Posterior cingulate gyrus (tissue), 11 donors: ENCODE measurements at places on chromosomes 16 and 17.
A peak's percentile ranks its signal among the peaks of the same experiment; 100 is the strongest.

DNA sequence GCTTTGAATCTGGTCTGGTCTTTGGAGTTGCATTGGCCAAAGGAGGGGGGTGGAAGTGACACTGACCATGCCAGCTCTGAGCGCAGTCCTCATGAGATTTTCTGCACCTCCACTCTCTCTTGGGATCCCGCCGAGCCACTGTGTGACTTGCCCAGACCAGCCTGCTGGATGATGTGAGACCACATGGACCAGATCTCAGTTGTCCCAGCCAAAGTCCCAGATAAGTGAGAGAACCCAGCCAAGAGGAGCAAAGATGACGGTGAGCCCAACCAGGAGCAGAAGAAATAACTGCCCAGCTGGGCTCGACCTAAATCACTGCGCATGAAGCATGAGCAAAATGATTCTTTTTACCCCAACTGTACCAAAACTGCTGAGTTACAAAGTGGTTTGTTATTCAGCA is 96.5 kb upstream of the ERCC4 start:
- no peak for DNase-seq

DNA sequence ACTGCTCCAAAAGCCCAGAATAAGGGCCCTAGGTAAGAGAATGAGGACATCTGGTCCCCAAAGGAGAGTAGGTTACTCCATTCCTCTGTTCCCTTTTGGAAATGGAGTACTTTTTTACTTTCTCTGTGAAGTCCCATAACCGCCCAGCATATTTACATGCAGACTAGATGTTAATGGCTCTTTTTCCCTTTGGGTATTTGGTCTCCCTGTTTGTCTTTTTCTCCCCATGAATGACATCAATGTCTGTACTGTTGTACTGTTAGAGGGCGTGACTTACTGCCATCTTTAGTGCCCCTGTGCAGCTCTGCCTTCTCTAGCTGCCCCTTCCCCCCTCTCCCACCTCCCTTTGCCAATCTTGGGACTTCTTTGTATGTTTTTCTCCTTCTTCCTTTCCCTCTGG is 19.0 kb downstream of the GPR179 start:
- no peak for DNase-seq

GRCh38 chr16:10878328-10878643 is 1.3 kb downstream of the CIITA start:
- DNase-seq = no peak

- no peak for DNase-seq
Observed at GRCh38 chr16:10598157-10598556, 17.8 kb upstream of the EMP2 start.

DNA sequence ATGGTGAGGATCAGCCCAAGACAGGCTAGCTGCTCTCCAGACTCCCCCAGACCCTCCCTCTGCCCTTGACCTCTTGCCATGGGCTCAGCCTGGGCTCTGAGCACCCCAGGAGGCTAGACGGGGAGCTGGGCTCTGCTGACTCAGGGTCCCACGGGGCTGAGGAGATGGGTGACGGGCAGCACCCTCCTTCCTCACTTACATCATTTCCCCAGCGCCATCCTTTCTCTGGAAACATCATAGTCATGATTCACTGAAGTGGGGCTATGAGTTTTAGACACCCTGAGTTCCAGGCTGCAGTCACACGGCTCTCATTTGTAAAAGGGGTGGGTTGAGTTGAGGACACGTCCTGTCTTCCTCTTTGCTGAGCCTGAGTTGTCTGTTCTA is 3.0 kb upstream of the ITGAX start:
- no peak for DNase-seq

GRCh38 chr17:63741143-63741407 is 524 bp downstream of the STRADA start:
- no peak for DNase-seq

GRCh38 chr17:19672009-19672750 is 23.6 kb downstream of the ALDH3A2 start:
- peak; percentile 79 for DNase-seq

GRCh38 chr17:76080768-76081287 is 1.8 kb downstream of the ZACN start:
- no peak for DNase-seq

GRCh38 chr16:1647856-1648255 is 30.2 kb upstream of the JPT2 start:
- no peak for DNase-seq

- DNase-seq = no peak
Observed at GRCh38 chr16:54946909-54947308, 16.2 kb downstream of the IRX5 start.

- DNase-seq = no peak
Observed at GRCh38 chr16:69861292-69862030, 89.7 kb upstream of the CLEC18A start.

- DNase-seq = no peak
Observed at GRCh38 chr16:74188856-74189255, 107.8 kb upstream of the PSMD7 start.

GRCh38 chr16:12145918-12146317 is 169.4 kb downstream of the SNX29 start:
- DNase-seq = no peak

GRCh38 chr16:76370344-76370743 is 93.1 kb downstream of the CNTNAP4 start:
- DNase-seq = no peak

DNA sequence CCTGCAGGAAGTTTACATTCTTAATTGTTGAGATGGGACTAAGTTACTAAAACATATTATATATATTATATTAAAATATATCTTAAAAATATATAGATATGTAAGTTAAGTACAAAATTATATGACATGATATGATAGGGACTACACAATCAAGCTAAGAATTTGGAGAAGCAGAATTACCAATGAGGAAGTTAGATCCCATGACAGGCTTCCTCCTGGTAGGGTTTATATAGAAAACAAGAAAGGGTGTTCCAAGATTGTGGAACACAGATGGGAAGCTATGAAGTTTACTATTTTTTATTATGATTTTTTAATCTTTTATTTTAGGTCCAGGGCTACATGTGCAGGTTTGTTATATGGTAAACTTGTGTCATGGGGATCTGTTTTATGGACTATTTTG is 260.8 kb upstream of the ZFHX3 start:
- no peak for DNase-seq

DNA sequence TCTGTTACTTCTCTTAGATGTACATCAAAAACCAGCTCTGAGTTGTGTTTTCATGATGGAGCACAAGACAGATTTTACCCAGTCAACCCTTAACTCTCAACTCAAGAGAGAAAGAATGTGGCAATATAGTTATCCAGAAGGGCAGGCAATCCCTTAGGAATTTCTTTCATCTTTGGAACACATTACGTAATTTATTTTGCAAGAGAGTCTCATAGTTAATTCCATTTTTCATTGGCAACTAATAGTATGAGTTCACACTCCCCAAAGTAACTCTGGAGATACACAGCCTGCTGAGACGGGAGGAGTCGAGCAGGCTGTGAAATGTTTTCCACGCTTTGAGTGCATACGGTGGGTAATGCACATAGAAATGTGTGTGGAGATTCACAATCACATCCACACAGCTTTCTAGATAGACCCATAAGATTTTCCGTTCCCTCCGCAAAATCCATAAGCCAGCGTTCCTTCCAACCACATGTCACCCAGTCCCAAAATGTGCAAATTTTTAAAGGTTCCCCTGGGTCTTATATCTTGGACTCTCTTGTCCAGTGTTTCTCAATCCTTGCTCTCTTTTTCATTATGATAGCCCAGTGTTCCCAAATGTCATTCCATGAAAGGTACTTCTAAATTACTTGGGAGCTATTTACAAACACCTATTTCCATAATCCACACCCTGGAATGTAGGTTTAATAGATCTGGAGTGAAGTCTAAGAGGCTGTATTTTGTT is 8.4 kb upstream of the CDRT4 start:
- DNase-seq = no peak

DNA sequence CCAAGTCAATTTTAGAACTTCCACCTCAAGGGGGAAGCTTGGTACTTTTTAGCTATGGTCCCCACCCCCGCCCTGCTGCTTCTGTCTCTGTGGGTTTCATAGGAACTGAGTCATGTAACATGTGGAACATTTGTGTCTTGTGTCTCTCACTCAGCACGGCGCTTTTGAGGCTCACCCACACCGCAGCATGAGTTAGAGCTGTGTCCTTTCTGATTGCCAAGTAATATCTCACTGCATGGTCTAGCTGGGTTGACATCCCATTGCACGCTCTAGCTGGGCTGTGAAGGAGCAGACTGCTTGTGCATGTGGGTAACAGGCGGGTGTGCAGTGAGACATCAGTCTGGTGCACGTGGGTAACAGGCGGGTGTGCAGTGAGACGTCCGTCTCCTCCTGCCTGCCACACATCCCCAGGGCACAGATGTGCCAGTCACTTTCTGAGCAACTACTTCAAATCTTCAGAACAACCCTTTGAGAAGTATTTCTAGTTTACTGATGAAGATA is 26.4 kb upstream of the SLC7A5 start:
- DNase-seq = no peak

GRCh38 chr16:57609541-57610401 is 18.7 kb upstream of the ADGRG1 start:
- no peak for DNase-seq

GRCh38 chr16:22091721-22092120 is 620 bp upstream of the VWA3A start:
- no peak for DNase-seq

DNA sequence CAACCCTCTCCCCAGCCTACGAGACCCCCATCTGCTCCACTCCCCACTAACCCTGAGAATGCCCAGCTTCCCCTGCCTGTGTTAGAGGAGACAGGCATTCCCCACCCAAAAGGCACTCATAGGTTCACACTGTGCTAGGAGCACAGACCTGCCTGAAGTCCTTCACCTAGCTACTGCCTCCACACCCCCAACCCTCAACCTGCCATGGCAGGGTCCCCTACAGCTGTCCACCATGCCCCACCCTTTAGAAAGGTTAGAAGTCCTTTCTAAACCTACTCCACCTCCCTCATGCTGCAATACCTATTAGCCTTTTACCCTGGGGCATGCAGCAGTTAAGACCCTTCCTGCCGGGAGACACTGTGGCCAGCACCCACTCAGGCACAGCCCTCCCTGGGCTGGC is 9.1 kb downstream of the SRCIN1 start:
- DNase-seq = no peak

DNA sequence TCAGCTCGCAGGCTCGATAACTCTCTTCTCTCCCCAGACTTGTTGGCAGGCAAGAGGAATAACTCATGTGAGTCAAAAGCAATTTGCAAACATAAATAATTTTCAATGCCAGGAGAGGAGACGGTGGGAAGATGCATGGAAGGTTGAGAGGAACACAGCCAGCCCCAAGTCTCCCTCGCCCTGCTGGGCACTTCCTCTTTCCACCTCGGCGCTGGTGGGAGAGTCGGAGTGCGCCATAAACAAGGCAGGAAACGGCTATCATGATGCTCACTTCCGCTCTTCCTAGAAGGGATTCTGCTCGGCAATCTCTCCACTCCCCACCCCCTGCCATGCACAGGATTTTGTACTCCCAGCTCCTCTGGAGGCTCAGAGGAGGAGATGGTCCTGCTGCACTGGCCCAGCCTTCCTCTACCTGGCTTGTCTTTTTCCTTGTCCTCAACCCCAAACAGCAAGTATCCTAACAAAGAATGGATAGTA is 13.0 kb downstream of the CBX4 start:
- no peak for DNase-seq

- no peak for DNase-seq
Observed at GRCh38 chr16:83162791-83163190, 536.0 kb downstream of the CDH13 start.

- DNase-seq = no peak
Observed at GRCh38 chr17:45008216-45008615, 40.1 kb upstream of the C1QL1 start.

- peak; percentile 80 for DNase-seq
Observed at GRCh38 chr17:57874434-57875289, 24.8 kb upstream of the MRPS23 start.

GRCh38 chr17:41624208-41625101 is at the start of gene KRT17:
KRT17 (minus strand) TSS chr17:41624575; CDS start chr17:41624509, 66 bp downstream.
- no peak for DNase-seq

- no peak for DNase-seq
Observed at GRCh38 chr17:47862621-47863440, 11.9 kb upstream of the SP6 start.

GRCh38 chr17:82887255-82888164 is 47.7 kb upstream of the ZNF750 start:
- no peak for DNase-seq

GRCh38 chr17:43608313-43608712 is 53.4 kb downstream of the MEOX1 start:
- DNase-seq = no peak

- no peak for DNase-seq
Observed at GRCh38 chr17:32960815-32961214, 30.8 kb upstream of the SPACA3 start.
